ENCODE measurements at places on chromosomes 5 and 9.

DNA sequence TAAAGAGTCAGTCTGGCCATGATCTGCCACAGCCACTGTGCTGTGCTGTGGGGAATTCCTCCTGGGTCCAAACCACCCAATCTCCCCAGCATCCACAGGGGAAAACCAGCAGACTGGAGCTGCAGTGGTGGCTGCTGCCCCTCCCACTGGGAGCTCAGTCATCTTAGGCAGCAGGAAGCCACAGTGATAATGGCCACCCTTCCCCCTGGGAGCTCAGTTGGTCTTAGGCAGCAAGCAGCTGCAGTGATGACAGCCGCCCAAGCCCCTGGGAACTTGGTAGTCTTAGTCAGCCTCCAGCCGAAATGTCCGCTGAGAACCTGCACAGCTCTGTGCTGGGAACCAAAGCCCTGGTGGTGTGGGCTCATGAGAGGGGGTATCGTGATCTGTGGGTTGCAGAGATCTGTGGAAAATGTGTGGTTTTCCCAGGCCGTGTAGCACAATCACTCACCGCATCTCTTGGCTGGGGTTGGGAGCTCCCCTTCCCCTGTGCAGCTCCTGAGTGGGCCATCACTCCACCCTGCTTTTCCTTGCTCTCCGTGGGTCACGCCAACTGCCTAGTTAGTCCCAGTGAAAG, 38.4 kb upstream of the SMIM15 start:
- no peak for DNase-seq

- no peak for DNase-seq
These were observed 72.0 kb downstream of the CCNH start for GRCh38 chr5:87340716-87341115.

- no peak for DNase-seq
These were observed 124.3 kb downstream of the COL23A1 start for GRCh38 chr5:178465861-178466288.

GRCh38 chr9:18611971-18612370, 138.0 kb downstream of the ADAMTSL1 start:
- DNase-seq = no peak

GRCh38 chr9:136534366-136534765, 11.5 kb downstream of the NOTCH1 start:
- DNase-seq = no peak

GRCh38 chr9:110936719-110937452, 101.4 kb downstream of the LPAR1 start:
- DNase-seq = no peak

DNA sequence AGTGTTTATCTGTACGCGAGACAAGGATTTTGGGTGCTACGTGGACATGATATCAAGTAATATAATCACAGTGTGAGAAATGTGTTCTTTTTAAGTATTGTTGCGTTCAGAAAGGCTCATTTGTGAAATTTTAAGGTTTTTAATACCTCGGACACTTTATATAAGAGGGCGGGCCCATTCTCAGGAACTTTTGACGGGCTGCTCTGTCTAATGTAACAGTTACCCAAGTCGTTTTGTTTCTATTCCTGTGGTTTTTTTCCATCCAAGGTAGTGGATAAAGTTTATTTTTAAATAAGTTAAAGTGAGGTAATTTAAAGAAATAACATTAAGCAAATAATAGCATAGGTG, 525 bp downstream of the SRP19 start:
- DNase-seq = no peak

- DNase-seq = no peak
These were observed 109.8 kb downstream of the MCTP1 start for GRCh38 chr5:95175106-95175505.

DNA sequence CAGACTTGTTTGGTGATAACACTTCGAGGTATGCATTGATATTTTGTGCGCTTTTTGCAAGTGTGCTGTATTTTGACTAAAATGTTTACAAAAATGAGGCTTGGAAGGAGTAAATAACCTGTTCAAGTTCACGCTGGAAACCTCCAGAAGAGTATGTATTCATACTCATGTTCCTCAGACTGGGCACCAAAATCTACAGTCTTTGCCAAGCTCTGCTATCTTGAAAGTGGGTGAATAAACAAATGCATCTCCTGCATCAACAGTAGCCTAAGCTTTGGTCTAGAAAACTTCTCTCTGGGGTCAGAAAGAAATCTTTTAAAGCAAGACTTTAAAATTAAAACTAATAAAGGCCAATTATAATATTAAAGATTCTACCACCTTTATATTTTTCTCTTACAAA, 157.9 kb downstream of the TRPM3 start:
- DNase-seq = no peak

- no peak for DNase-seq
These were observed 109.8 kb downstream of the UNC13B start for GRCh38 chr9:35271637-35272036.

- no peak for DNase-seq
These were observed 34.9 kb downstream of the NREP start for GRCh38 chr5:111722140-111722539.

- peak; percentile 44 for DNase-seq
These were observed 20.8 kb upstream of the ADRB2 start for GRCh38 chr5:148805326-148806290.

GRCh38 chr9:36597412-36598178, 24.9 kb downstream of the MELK start:
- no peak for DNase-seq

DNA sequence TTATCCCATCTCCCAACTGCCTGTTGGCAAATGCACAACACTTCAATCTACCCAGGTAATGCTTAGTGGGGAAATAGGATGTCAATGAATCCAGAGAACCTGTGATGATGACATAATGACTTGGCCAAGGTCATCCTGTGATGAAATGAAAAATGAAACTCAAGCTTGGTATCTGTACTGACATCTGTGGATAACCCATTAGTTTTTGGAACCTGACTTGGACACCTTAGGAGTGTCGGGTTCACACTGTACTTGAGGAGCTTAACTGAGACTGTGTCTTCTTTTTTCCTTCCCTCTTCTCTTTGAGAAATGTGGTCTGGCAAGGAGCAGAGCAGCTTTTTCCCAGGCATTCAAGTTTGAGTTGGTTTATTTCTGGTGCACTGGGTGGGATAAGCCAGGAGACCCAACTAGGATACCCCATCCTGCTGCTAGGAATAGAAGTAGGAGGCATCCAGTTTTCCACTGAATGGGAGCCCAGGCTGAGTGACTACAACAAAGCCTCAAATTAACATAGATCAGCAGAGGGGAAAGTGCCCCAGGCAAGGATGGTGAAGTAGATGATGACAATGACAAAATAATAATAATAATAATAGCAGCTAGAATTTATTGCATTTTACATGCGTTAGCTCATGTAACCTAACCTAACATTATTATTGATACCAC, 72.1 kb downstream of the ADRB2 start:
- DNase-seq = no peak

DNA sequence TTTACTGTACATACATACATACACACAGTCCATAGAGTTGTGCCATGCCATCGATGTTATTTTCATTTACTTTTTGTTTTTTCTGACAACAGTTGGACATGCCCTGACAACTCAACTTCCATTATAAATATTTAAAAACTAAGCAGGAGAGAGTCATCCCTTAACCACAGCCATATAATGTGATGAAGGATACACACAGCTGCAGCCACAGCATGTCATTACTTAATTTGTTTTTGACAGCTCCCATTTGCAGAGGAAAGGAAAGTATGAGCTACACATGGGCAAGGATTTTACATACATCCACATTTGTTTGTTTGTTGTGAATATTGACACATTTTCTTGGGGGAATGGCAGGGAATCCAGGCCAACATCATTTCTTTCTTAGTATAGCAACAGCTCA, 91.5 kb upstream of the TUT7 start:
- DNase-seq = no peak

DNA sequence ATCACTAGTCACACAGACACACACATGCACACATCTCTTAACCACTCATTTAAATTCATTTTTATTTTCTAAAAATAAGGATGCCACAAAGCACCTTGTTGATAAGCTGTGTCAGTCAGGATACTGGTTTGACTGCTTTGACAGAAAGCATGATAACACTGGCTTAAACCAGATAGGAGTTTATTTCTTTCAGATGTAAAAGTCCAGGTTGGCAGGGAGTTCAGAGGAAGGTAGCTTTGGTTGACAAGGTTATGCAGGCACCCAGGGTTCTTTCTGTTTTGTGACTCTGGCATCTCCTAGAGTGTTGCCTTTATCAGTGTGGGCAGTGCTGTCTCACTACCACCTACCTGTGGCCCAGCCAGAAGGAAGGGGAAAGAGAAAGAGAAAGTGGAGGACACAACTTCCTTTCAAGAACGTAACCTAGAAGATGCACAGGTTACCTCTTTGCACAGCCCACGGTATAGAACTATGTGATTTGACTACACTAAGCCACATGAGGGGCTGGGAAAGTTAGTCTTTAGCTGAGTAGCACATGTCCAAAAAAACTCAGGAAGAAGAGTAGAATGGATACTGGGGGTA, 334.7 kb downstream of the OSTF1 start:
- DNase-seq = no peak

- no peak for DNase-seq
These were observed 37.6 kb downstream of the ANKRD33B start for GRCh38 chr5:10601246-10602030.

GRCh38 chr5:58672521-58672920, 89.6 kb downstream of the RAB3C start:
- DNase-seq = no peak

- no peak for DNase-seq
These were observed 40.6 kb downstream of the SEMA5A start for GRCh38 chr5:9505225-9505624.

GRCh38 chr9:95028853-95029219, 288.7 kb downstream of the FANCC start:
- DNase-seq = no peak

- DNase-seq = no peak
These were observed 4.1 kb downstream of the SAXO1 start for GRCh38 chr9:19028835-19029451.

DNA sequence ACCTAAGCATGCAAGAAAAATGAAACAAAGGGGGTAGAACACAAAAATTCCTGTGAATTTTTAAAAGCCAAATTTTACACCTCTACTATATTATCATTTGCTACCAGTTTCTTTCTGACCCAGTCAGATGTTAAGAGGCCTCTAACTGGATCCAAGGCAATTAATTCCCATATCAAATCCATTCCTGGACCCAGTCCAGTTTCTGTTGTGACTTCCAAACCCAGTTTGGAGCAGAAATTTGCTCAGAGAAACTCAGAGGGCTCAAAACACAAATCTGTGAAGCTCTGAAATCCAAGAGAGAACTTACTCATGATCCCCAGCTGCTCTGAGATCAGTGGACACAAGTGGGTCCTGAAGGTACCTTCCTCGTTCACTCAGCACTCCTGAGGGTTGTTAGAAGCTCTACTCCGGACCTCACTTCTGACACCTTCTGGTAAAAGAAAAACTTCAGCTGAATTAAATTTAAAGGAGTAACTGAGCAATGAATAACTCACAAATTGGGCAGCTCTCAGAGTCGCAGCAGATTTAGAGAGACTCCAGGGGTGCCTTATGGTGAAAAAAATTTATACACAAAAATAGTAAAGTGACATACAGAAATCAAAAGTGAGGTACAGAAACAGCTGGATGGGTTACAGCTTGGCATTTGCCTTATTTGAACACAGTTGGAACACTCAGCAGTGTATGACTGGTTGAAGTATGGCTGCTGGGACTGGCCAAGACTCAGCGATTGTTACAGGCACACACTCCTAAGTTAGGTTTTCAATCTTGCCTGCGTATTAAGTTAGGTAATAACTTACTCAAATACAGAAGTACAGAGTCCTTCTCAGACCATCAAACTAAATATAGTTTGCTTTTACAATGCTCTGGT, 32.4 kb downstream of the INSL4 start:
- no peak for DNase-seq

Measured in stimulated activated CD8-positive, alpha-beta memory T cell treated with anti-CD3 and anti-CD28 coated beads, Interleukin-15, amount 100 ng/mL, for 48 hours (primary cell).